Activated CD8-positive, alpha-beta memory T cell treated with anti-CD3 and anti-CD28 coated beads, Interleukin-2, amount 10 ng/mL, durations not matched to agents 7 days and 5 days (primary cell): ENCODE measurements at places on chromosomes 6 and 20.

- H3K4me1 ChIP-seq = peaks cover 38% of the 10 kb centered on the region
- no peak overlapping the region for H3K27ac ChIP-seq
- peaks cover 8% of the 10 kb centered on the region for H3K36me3 ChIP-seq
- H3K4me3 ChIP-seq = no peak overlapping the region
Measured at GRCh38 chr20:1688886-1689538, 31.4 kb upstream of the SIRPG start.

DNA sequence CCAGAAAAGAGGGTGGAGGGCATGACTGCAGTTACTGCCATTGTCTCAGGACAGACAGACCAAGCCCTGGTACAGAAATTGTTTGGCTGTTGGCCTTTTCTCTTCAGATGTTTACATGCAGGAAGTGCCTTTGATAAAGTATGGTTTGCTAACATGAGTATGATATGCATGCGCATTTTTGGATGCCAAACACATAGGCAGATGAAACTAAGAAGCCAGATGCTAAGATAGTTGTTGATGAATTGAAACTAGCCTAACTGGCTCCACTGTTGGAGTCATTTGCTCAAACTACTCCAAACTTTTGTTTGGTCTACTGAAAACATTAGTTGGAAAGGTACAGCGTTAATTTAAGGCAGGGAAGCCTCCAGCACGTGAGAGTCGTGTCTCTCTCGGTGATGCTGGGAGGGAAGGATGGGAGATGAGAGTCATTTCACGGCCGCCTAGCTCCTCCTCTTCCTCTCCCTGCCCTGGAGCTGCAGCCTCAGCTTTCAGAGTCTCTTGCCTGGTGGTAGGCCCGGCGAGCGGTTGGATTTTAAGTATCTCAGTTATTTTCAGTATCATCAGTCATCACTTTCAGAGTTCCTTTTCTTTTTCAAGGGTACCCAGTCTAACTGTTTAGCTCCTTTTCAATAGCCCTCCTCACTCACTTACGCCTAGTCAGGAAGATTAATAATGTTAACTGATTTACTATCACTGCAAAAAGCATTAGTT, 29.7 kb downstream of the RREB1 start:
- peaks cover 5% of the 10 kb centered on the region for H3K36me3 ChIP-seq
- peak overlapping the region; percentile 92 for H3K27ac ChIP-seq
- H3K4me3 ChIP-seq = peak overlapping the region; percentile 60
- H3K27me3 ChIP-seq = no peaks in the 10 kb centered on the region
- peaks cover 71% of the 10 kb centered on the region for H3K4me1 ChIP-seq

DNA sequence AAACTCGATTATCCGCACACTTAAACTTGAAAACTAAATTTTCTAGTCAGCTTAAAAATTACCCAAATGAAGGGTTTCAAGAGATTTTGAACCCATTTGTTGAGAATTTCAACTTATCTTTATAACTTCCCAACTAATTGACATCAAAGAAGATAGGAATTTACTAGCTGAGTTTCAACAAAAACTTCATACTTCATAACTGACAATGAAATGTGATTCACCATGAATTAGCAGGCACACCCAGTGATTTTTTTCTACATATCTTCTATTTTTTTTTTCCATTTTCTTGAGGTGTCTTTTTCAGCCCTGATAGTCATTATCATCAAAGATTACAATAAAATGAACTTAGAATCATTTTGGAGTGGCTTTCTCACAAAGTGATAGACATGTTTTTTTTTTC, 26.7 kb downstream of the TNFAIP3 start:
- no peak for DNase-seq
- H3K27me3 ChIP-seq = no peaks in the 10 kb centered on the region
- peaks cover 13% of the 10 kb centered on the region for H3K36me3 ChIP-seq
- H3K4me3 ChIP-seq = no peak overlapping the region
- no peak overlapping the region for H3K27ac ChIP-seq
- H3K4me1 ChIP-seq = no peaks in the 10 kb centered on the region

GRCh38 chr20:47315339-47316056, 41.0 kb downstream of the ZMYND8 start:
- H3K27me3 ChIP-seq = no peaks in the 10 kb centered on the region
- DNase-seq = no peak
- no peak overlapping the region for H3K27ac ChIP-seq
- H3K4me1 ChIP-seq = peaks cover 40% of the 10 kb centered on the region
- H3K36me3 ChIP-seq = peaks cover 14% of the 10 kb centered on the region

- peaks cover 3% of the 10 kb centered on the region for H3K4me1 ChIP-seq
- peaks cover 50% of the 10 kb centered on the region for H3K27me3 ChIP-seq
- peak; percentile 56 for DNase-seq
- no peak overlapping the region for H3K27ac ChIP-seq
Measured at GRCh38 chr6:44297063-44298038, 15.8 kb downstream of the AARS2 start.
